ENCODE measurements at places on chromosomes 16 and 17.

DNA sequence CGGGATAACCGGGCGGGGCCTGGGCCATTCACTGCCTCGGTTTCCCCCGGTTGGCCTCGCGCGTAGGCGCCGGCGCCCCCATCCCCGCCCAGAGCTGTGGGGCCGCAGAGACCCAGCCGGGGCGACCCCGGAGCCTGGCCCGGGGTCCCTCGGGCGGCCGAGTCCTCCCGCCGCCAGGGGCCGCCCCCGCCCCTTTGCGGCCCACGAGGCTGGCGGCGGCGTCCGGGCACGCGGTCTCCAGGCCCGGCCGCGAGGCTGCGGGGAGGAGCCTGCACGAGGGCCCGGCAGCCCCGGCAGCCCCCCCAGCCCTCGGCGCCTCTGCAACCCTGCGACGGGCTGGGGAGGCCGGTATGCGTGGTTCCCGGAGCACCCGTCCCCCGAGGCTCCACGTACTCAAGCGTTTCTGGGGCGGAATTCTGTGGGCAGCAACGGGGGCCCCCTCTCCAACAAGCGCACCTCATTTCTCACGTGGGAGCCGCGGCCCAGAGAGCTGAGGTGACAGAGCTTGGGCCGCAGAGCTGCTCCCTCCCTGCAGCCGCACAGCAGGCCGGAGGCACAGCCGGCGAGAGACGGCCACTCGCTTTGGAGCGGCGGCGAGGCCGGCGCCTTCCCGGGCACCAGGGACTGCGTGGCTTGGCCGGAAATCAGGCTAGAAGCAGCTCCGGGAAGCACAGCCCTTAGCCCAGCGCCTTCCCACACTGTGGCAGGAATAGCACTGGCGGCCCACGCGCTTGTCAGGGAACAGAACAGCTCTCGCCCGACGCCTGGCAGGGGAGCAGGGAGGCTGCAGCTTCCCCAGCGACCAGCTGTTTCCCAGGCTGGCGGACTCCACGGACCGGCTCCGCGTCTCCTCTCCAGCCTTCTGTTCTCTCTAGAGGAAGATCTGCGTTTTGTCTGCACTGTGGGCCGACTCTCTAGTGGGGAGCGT is 867 bp upstream of the LIMD2 start:
- no peak for DNase-seq

GRCh38 chr16:64352246-64352645 is 769.6 kb downstream of the CDH11 start:
- DNase-seq, result no peak

DNA sequence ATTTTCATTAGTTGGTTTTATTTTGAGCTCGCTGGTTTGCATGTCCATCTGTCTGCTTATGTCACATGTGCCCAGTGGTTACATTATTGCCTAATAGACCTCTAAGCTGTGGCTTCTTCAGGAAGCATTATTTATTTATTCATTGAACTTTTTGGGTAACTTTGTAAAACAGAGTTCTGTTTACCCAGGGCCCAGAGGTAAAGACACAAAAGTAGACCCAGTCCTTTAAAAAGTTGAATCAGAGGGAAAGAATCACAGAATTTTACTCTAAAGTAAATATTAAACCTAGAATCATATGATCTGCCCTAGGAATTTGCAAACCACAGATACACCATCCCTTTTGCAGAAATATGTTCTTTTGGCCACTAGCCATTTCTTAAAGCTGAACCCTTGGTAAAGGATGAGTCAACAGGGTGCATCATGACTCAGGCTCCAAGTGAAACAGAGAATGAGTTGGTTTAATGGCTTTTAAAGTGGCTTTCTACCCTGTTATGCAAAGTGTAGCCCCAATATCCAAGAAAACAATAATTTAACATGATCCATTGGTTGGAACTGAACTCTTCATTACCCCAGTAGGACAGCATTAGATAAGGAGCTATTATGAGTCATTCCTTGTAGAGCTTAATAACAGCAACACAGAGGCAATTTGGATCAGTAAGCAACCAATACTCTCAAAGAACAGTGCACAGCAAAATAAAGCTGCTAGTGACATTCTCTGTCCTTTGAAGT is 236.3 kb downstream of the KCNJ2 start:
- peak; percentile 72 for DNase-seq

- DNase-seq, result no peak
Observed at GRCh38 chr17:42431758-42432161, 8.7 kb upstream of the CAVIN1 start.

DNA sequence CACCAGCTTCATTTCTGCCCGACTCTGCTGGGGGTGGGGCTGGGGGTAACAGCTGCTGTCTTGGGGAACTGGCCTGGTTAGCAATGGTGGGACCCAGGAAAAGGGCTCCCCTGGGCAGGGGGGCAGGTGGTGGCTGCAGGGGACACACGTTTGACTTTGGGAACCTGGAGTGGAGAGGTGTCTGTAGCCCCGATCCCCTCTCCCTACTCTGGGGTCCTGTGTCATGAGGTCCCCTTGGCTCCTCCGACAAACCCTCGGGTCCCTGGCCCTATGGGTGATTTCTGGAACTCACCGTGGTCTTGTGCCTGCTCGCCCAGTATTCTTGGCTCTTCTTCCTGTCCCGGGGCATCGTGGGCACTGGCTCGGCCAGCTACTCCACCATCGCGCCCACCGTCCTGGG is 12.0 kb downstream of the SPNS3 start:
- DNase-seq, result no peak

DNA sequence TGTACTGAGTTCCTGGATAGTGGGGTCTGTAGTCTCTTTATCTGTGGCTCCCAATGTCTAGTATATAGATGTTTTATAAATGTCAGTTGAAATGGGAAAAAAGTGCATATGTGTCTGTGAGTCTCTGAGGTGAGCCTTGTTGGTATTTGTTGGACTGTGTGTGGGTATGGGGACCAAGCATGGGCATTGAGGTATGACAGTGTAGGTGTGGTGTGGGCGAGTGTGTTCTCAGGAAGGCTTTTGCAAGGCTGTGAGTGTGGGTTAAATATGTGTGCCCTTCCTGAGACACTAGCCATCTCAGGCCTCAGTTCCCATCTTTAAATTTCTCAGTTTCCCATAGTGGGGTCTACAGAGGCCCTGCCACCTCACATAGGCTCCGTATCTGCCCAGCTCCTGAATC is 440.2 kb upstream of the CCL2 start:
- DNase-seq, result no peak

DNA sequence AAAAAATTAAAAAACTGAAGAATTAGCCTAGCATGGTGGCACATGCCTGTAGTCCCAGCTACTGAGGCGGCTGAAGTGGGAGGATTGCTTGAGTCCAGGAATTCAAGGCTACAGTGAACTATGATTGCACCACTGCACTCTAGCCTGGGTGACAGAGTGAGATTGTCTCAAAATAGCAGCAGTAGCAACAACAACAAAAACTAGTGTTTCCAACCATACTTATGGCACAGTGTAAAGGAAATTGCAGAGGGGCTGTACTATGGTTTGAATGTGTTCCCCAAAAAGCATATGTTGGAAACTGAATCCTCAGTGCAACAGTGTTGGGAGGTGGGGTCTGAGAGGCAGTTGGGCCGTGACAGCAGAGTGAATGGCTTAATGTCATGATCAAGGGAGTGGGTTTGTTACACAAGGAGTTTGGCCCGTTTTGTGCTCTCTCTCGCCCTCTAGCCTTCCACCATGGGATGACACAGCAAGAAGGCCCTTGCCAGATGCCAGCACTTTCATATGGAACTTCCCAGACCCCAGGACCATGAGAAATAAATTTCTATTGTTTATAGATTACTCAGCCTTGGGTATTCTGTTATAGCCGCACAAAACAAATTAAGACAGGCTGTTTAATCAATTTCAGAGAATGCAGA is 70.0 kb downstream of the PGS1 start:
- DNase-seq, result no peak

DNA sequence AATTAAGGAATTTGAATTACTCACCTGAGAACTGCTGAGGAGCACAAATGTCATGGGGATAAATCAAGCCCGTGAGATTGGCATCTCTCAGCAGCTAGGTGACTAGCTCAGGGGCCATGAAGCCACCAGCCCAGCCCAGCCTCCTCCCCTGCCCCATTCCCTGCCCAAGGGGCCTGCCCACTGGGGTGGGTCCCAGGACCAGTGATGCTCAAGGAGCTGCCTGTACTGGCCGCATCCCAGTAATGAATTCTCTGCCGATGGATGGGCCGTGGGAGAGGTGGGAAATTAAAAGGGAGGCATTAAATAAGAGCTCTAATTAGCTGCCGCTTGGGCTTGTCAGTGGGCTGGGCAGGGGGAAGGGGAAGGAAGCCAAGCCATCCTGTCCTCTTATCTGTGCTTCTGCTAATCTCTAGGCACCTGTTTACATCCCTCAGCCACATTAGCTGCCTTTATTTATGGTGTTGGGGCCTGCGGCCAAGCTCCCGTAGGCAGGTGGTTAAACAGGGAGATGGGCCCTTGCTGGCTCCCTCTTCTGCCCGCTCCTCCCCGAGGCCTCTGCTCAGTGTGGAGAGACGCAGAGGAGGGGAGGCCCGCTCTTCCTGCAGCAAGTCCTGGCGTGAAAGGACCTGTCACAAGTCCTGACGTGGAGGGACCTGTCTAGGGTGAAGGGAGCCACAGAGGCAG is 48.8 kb downstream of the PIPOX start:
- no peak for DNase-seq

DNA sequence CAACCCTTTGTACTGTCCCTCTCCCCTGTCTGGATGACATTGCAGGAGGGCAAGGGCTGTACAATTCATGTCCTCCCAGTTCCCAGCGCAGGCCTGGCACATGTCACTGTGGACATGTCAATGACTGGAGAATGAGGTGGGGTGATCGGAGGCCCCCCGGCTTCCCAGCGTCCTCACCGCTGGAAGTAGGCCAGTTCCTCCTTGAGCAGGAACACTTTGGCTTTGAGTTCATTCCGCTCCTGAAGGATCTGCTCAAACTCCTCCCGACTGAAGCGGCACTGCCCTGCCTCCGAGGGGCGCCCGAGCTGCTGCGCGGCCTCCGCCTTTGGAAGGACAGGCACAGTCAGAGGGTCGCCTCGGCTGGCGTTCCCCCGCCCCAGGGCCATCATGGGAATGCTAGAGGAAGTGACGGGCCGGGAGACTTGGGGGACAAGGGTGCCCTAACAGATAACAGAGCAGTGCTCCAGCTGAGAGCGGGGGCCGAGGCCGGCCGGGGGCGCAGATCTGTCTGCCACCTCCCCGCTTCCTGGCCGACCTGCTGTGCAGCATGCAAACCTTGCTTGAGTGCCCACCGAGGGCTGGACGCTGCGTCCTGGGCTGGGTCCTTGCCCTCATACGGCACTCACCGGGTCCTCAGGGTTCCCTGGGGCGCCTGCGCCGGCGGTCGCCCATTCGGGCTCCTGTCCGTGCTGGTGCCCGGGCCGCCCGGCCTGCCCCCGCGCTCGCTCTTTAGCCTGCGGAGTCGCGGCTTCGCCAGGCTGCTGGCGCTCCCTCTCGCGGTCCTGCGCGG is 1.3 kb downstream of the RILP start:
- DNase-seq, result no peak

GRCh38 chr17:19568016-19568350 is 34.3 kb downstream of the SLC47A1 start:
- DNase-seq, result no peak

- DNase-seq, result no peak
Observed at GRCh38 chr17:4968486-4969046, 949 bp upstream of the SPAG7 start.

DNA sequence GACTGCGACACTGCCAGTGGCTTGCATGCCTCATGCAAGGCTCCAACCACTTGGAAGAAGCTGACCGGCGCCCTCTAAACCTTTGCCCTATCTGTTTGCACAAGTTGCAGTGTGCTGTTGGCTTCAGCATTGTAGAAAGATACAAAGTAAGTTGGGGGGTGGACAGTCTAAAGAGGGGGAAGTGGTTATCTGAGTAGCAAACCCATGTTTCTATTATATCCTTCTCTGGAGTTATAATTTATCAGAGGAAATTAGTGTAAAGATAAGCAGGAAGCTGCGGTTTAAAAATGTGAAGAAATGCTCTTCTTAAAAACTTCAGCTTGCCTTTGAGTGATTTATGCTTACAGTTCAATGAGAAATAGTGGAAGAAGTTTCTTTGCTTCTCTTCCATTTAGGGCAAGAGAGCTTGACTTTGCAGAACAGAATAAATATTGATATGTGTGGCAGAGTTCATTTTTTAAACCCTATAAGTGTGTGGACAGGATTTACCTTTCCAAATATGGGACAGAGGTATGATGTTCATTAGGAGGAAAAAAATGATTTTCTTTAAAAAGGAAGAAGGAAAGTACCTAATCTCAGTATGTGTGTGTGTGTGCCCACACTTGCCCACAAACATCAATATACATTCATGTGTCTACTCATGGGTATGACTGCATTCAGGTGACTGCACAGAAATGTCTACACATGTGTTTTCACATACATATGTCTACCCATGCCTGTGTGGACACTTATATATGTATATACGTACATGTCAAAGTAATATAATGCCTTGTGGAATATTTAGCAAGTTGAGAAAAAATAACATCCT is 8.1 kb downstream of the AMZ2 start:
- DNase-seq, result no peak

GRCh38 chr16:57089406-57089805 is 3.0 kb upstream of the CPNE2 start:
- DNase-seq, result no peak

Measured in AG04450 (cell line).